ENCODE measurements at places on chromosomes 7 and 10.

DNA sequence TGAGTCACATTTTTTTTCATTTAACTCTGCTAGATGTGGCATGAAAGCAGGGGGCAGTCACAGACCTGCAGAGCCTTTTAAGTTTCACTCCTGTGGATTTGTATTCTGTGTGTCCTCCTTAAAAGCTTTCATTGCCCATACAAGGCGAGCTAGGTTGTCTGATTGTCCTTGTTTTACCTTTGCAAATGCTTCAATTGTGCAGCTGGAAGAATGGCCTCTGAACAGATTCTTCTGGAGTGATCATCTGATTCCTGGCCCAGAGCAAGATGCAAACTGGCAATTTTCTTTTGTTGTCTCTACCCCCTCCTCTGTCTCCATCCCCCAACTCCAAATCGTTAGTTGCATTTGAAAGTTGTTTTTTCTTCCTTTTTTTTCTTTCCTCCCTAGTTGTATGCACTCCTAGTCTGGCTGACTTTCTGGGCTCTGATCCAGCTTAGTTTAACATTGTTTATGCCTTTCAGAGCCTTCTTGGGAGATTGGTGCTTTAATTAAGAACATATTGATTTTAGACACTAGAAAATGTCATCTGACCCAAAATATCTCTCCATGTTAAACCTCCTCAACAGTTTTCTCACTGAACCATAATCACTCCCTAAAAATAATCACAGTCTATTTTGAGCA lies 150.2 kb downstream of the REEP3 start:
- peak; percentile 62 for DNase-seq

DNA sequence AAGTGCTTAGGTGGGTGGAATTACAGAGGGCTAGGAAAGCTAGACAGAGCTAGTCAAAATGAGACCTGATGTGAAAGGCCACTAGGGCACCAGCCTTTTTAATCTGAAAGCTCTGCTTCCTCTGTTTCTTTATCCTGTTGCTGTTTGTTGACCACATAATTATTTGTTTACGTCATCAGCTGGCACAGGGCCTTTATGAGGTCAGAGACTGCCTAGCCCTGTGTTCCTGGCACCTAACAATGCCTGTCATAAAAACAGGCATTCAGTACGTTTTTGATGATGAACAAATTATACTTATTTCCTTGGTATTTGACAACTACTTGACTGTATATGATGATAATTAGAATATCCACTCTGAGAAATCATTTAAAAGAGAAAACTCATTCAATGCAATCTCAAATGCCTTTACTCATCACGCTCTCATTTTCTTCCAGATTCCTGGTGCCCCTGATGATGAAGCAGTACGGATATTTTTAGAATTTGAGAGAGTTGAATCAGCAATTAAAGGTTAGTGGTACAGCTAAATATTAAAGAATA lies 26.0 kb downstream of the RBM17 start:
- peak; percentile 83 for DNase-seq

- DNase-seq: no peak
Measured at GRCh38 chr7:131031099-131031868, 296.4 kb upstream of the MKLN1 start.

- DNase-seq: peak; percentile 35
Measured at GRCh38 chr10:124332426-124332825, 86.3 kb downstream of the OAT start.

DNA sequence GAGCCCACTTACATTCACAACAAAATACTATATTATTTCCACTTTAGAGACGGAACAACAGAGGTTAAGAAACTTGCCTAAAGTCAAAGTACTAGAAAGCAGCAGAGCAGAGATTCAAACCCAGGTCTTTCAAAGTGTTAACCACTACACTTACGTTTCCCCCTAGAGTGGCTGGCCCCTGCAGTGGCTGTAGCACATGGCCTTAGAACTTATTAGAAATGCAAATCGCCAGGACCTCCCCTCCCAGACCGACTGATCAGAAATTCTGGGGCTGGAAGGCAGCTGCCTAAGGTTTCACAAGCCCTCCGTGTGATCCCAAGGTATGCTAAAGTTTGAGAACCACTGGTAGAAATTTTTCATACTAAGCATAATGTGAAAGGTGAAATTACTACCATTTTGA lies 8.1 kb downstream of the MPP7 start:
- DNase-seq: no peak

DNA sequence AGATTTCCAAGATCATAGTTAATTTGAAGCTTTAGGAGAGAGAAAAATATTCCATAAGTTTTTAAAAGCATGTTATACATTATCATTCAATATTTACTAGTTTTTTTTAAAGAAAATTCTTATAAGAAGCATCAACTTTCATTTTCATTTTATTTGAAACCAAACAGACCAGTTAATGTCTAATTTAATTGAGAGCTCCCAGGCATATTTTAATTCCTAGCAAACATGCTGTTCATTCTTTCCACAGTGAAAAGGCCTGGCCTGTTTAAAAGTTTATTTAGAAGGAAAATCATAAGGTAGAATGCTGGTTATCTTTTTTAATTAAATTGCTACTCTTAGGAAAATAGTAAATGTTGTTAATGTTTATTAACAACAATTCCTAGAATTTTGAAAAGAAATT lies 324.4 kb downstream of the PCLO start:
- DNase-seq: no peak

DNA sequence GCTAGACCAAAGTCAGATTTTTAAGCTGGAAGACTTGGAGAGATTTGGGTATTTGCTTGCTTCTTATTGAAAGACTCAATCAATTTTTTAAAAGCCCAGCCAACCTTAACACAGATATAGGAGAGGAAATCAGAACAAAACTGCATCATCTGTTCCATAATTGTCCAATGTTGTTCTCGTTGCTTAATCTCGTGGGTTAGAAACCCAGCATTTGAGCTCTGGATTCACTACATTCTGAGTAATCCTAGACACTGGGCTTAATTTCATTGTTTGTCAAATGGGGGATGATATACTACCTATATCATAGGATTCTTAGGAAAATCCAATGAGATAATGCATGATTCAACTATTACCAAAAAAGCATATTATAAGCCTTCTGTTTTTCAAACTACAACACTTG lies 48.9 kb downstream of the CALD1 start:
- DNase-seq: no peak

GRCh38 chr10:107952649-107953556 lies 788.4 kb upstream of the SORCS1 start:
- DNase-seq: no peak

DNA sequence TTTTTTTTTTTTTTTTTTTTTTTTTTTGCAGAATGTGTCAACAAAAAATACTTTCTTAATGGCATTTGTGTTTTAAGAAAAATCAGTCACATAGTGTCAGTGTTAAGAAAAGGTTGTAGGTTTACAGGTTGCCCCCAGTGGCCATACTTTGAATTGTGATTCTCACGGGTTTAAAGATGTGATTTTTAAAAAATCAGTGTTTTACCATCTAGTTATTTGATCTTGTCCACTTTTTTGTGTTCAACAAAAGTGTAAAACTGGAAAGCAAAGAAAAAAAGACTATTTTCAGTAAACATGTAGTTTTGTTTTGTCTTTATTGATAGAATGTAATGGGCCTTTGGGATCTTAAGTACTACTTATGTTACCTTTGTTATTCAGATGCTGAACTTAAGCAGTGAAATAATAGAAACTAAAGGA lies 25.7 kb downstream of the SUV39H2 start:
- peak; percentile 43 for DNase-seq

- DNase-seq: no peak
Measured at GRCh38 chr7:2257651-2258050, 15.6 kb downstream of the NUDT1 start.

DNA sequence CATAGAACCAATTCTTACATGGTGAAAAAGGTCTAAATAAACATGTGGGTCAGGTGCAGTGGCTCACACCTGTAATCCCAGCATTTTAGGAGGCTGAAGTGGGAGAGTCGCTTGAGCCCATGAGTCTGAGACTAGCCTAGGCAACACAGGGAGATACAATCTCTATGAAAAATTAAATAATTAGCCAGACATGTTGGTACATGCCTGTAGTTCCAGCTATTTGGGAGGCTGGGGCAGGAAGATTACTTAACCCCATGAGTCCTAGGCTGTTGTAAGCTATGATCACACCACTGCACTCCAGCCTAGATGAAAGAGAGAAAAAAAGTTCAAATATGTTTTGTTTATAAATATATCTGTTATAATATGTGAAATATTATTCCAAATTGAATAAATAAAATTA lies 643.6 kb downstream of the IPMK start:
- no peak for DNase-seq

DNA sequence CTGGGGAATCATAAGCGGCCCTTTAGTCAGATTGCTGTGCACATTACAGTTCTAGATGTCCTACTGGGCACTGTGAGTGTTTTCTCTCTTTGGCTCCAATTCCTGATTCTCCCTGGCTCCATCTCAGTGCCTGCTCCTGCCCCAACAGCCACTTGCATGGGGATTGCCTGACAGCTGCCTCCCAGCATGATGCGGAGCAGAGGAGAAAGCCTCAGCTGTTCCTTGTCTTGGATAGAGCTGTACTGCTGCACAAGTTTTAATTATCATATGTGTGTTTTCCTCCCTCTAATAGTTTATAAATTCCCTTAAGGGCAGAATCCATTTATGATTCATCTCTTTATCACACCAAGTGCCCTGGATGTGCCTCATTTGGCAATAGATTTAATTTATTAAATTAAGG lies 285.8 kb upstream of the COBL start:
- no peak for DNase-seq

GRCh38 chr10:133225707-133226191 lies 4.3 kb upstream of the UTF1 start:
- no peak for DNase-seq

- peak; percentile 20 for DNase-seq
Measured at GRCh38 chr7:13990319-13990983, 985 bp upstream of the ETV1 start.

GRCh38 chr7:29248713-29249382 lies 54.3 kb downstream of the CHN2 start:
- DNase-seq: no peak

DNA sequence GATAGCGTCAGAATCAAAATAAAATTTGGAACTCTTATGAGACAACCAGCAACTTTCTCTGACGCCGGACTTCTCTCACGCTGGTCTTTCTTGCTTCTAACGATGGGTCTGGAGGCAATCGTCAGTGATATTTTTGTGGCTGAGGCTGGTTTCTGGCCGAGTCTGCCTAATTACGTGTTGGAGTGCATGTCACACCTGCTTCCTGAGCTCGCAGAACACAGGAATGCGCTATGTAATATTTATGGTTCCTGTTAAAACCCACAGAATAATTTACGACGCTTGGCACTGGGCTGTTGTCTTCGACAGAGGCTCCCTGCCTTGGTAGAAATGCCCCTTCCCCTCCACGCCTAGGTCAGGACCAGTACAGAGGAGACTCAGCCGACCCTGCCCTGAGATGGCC lies 64.9 kb downstream of the NPTX2 start:
- no peak for DNase-seq

- no peak for DNase-seq
Measured at GRCh38 chr10:17562614-17563013, 54.6 kb downstream of the HACD1 start.

DNA sequence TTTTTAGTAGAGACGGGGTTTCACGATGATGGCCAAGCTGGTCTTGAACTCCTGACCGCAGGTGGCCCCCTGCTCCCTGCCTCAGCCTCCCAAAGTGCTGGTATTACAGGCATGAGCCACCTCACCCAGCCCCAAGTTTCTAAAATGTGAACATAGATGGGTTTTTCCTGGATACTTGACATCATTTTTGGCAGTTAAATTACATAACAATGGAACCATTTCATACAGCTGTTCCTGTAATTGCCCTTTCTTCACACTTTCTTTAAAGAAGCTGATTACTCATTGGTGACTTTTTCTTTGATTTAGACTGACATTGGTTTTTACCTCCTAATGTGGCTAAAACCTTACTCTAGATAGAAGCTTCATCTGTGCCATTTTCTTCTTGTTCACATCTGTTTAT lies 5.9 kb downstream of the ZKSCAN1 start:
- no peak for DNase-seq

DNA sequence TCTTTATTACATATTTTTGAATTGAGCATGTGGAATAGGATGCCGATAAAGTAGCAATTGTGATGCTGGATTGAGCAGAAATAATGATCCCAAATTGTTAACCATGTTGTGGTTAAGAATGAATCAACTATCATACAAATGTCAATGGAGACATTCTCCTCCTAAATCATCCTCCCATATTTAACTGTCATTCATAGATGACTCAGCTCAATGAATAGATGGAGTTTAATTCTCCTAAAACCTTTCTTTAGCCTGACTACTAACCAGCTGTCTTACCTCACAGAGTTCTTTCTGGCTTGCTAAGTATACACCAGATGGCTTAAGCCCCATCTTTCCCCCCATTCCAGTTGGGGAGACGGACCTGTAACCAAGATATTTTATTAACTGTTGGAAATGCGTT lies 23.4 kb upstream of the NPS start:
- DNase-seq: no peak

DNA sequence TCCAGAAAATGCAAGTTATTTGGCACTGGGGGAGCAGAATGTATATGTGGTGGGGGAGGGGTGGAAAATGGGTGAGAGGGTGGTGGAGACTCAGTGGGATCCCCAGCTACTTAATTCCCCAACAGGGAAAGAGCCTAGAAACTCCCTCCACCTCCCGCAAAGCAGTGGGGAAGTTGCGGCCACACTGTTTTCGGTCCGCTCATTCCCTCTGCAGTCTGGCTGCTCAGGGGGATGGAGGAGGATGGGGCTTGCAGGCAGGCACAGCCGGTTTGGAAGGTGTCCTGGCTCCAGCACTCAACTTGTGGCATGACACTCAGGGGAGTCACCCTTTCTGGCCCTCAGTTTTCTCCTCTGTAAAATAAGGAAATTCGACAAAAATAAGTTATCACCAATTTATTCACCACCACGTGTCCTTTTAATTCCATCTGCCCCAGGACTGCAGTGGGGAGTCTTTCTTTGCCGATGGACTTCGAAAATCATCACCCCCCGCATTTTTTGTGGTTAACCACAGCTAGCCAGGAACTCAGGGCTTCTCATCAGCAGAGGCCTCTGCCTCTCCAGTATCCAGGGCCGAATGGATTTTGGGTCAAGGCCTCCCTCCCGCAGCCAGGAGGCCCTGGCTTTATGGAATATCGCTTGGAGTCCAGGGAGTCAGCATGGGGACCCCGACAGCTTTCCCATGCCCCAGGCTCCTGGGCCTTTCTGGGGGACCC lies 1.6 kb upstream of the HTRA1 start:
- peak; percentile 54 for DNase-seq

GRCh38 chr10:9342885-9343570 lies 1288.5 kb downstream of the GATA3 start:
- peak; percentile 49 for DNase-seq
